ENCODE measurements at places on chromosomes 3 and 15. TPM values are rescaled to one million over a fixed set of nuclear protein-coding genes. Genes with fewer than 3 reads are reported as not detected.

DNA sequence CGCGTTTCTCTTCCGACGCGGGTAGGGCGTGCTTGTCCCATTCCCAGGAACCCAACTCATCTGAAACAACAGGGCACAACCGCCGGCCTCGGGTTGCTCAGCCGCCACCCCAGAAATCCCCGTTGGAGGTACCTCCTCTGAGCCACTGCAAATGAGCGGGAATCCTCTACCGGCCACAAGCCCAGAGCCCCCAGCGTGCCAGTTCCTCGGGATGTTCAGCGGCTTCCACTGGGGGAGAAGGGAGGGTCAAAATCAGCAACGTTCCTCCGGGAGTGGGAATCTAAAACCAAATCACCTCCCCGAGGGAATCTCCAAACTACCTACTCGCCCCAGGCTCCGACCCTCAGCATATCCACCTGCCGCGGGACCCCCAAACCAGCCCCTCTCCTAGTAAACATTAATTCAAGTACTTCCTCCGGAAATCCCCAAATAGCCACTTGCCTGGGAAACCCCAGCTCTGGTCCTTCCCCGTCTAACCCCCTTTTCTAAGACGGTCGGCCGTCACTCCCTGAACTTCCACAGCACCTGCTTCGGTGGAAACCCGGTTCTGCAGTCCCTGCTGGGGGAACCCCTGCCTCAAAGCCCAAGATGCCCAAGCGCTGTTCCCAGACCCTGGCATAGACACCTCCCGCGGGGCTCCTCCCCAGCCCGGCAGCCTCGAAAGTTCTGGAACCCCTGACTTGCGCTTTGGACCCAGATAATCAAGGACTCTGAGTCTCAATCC is 887 bp downstream of the OXTR start:
- peaks cover 2% of the 10 kb centered on the region for H3K36me3 ChIP-seq
- no peaks in the 10 kb centered on the region for H3K27me3 ChIP-seq
- H3K4me3 ChIP-seq: peak overlapping the region; percentile 88
- H3K27ac ChIP-seq: peak overlapping the region; percentile 74
- no peak for DNase-seq

DNA sequence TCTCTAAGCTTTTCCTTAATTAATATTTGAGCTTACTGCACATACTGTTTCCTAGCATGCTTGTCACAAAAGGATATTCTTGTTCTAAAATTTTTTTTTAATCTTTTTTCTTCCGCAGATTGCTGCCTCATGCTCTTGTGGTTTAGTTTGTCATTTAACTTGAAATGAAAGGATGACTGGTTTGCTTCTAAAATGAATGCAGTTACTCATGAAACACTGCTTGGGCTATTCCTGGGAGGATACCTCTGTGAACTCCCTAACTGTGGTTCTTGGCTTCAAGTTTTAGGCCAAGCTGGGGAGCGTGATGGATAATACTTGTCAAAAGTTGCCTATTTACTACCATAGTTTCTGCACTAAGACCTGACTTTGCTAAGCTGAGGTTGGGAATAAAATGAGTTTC is 64.0 kb downstream of the USP13 start:
- DNase-seq: no peak
- H3K4me1 ChIP-seq: peaks cover 70% of the 10 kb centered on the region
- peaks cover 2% of the 10 kb centered on the region for H3K36me3 ChIP-seq

DNA sequence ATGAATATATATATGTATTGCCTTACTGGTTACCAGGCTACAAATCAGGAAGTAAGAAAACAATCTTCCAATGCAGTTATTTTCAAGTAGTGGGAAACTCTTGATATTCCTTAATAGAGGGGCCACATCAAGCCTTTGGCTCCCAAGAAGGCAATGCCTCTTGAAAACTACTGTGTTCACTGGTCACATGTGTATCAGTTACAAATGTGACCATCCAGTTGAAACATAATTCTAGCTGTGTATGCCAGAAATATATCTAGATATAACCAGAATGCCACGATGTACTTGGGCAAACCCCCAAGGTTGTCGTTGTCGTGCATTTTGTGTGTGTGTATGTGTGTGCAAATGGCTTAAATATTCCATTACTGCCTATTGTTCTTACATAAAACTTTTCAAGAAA is 200.8 kb downstream of the SUCLG2 start:
- no peak overlapping the region for H3K4me3 ChIP-seq
- no peak overlapping the region for H3K27ac ChIP-seq
- H3K36me3 ChIP-seq: no peaks in the 10 kb centered on the region
- H3K4me1 ChIP-seq: peaks cover 7% of the 10 kb centered on the region
- DNase-seq: no peak

Gene P2RY14
- not detected for total RNA-seq

DNA sequence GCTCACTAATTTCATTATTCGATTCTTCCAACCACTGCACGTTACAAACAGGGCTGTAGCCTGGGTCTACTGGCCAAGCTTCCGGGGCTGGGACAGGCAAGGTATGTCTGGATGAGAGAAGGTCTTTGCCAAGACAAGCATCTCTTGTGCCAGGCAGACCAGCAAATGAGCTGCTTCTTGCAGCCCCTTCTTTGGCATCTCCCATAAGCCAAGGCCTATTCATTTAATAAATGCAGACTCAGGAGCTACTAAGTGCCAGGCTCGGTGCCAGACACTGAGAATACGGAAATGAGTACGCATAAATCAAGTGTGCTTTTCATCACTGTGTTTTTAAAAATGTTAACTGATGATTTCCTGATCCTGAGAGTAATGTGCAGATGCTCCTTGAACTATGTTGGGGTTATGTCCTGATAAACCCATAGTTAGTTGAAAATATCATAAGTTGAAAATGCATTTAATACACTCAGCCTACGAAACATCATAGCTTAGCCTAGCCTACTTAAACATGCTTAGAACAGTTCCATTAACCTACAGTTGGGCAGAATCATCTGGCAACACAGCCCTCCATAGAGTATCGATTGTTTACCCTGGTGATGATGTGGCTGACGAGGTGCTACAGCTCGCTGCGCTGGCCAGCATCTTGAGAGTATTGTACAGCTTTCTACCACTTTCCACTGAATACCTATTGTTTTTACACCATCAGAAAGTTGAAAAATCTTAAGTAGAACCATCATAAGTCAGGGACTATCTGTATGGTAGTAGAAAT is 135.0 kb upstream of the CTDSPL start:
- peaks cover 11% of the 10 kb centered on the region for H3K27me3 ChIP-seq
- no peak for DNase-seq
- no peak overlapping the region for H3K4me3 ChIP-seq
- H3K27ac ChIP-seq: no peak overlapping the region
- H3K4me1 ChIP-seq: peaks cover 9% of the 10 kb centered on the region

Gene DUOXA2
- total RNA-seq: not detected

- H3K27ac ChIP-seq: peak overlapping the region; percentile 96
- no peak for DNase-seq
- no peaks in the 10 kb centered on the region for H3K36me3 ChIP-seq
- H3K27me3 ChIP-seq: no peaks in the 10 kb centered on the region
Measured at GRCh38 chr3:197750858-197751737, 1.4 kb downstream of the FYTTD1 start.
